Tongue (tissue), 3 donors: ENCODE measurements at places on chromosomes 5 and 9. TPM values are rescaled to one million over a fixed set of nuclear protein-coding genes. Genes with fewer than 3 reads are reported as not detected.
A peak's percentile ranks its signal among the peaks of the same experiment; 100 is the strongest.

DNA sequence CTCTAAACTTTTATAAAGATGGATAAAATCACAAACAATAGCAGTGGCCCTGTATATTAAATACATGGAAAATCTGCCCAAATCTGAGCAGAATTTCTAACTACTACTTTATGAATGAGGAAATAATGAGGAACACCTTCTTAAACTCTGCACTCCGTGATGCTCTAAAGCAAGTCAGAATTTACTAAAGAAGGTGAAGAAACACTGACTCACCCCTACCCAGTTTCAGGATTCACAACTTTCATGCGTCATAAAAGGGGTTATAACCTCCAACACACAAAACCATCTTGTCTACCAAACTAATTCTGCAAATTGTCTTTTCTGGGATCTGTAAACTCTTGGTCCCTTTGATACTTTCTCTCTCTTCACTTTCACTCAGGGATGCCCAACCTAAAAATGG is 561.1 kb upstream of the ACO1 start:
- DNase-seq = no peak

- peak; percentile 64 for DNase-seq
Observed at GRCh38 chr5:28374492-28374967, 1336.1 kb upstream of the CDH9 start.

Gene CER1
- not detected for total RNA-seq

Gene RORB
- total RNA-seq = 0.92 TPM

Gene MYMK
- 18.3 TPM for total RNA-seq

Gene PCDHB6
- total RNA-seq = 0.82 TPM
